ENCODE measurements at places on chromosomes 12 and 14. TPM values are rescaled to one million over a fixed set of nuclear protein-coding genes. Genes with fewer than 3 reads are reported as not detected.
A peak's percentile ranks its signal among the peaks of the same experiment; 100 is the strongest.

GRCh38 chr12:28177461-28177860 is 12.8 kb upstream of the CCDC91 start:
- H3K27ac ChIP-seq, result no peak overlapping the region
- DNase-seq, result no peak
- no peaks in the 10 kb centered on the region for H3K36me3 ChIP-seq

DNA sequence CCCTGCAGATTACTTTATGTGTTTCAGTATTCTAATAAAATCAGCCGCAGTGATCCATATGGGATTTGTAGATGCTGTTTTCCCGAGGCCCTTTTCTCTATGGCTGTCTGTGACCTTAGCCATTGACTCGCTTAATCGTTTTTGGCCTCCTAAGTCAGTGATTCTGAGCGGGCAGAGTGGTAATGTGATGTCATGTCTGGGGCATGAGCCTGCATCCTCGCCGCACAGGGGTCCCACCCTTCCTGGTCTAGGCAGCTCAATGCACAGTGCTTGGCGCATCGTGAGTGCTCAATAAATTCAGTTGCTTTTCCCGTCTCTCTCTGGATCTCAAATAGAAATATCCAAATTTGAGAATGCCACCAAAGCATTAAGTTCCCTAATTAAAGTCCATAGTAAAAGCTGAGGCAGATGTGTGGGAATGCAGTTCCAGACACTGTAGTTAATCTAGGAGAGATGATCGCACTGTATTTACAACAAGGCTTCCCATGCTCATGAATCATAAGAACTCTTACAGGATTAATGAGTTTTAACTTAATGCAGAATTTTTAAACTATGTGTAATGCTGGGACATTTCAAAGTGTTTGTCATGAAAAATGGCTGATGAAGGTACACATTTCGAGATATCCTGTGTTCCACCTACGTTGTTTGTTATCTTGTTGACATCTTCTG is 29.3 kb downstream of the HMGA2 start:
- no peaks in the 10 kb centered on the region for H3K4me1 ChIP-seq
- H3K36me3 ChIP-seq, result no peaks in the 10 kb centered on the region
- no peaks in the 10 kb centered on the region for H3K27me3 ChIP-seq
- DNase-seq, result no peak
- H3K4me3 ChIP-seq, result no peak overlapping the region

GRCh38 chr14:65210118-65210821 is 108.0 kb upstream of the MAX start:
- H3K27ac ChIP-seq, result no peak overlapping the region
- no peaks in the 10 kb centered on the region for H3K36me3 ChIP-seq
- H3K4me3 ChIP-seq, result no peak overlapping the region

DNA sequence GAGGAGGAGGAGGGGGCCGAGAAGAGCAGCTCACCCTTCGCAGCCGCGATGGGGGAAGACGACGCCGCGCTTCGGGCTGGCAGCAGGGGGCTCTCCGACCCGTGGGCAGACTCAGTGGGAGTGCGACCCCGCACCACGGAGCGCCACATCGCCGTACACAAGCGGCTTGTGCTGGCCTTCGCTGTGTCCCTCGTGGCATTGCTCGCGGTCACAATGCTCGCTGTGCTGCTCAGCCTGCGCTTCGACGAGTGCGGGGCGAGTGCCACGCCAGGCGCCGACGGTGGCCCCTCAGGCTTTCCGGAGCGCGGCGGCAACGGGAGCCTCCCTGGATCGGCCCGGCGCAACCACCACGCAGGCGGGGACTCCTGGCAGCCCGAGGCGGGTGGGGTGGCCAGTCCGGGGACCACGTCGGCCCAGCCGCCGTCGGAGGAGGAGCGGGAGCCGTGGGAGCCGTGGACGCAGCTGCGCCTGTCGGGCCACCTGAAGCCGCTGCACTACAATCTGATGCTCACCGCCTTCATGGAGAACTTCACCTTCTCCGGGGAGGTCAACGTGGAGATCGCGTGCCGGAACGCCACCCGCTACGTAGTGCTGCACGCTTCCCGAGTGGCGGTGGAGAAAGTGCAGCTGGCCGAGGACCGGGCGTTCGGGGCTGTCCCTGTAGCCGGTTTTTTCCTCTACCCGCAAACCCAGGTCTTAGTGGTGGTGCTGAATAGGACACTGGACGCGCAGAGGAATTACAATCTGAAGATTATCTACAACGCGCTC is 745 bp downstream of the TRHDE start:
- peak overlapping the region; percentile 73 for H3K4me3 ChIP-seq
- peak overlapping the region; percentile 79 for H3K27ac ChIP-seq
- no peaks in the 10 kb centered on the region for H3K36me3 ChIP-seq
- H3K4me1 ChIP-seq, result no peaks in the 10 kb centered on the region
- H3K27me3 ChIP-seq, result no peaks in the 10 kb centered on the region
- DNase-seq, result peak; percentile 26

DNA sequence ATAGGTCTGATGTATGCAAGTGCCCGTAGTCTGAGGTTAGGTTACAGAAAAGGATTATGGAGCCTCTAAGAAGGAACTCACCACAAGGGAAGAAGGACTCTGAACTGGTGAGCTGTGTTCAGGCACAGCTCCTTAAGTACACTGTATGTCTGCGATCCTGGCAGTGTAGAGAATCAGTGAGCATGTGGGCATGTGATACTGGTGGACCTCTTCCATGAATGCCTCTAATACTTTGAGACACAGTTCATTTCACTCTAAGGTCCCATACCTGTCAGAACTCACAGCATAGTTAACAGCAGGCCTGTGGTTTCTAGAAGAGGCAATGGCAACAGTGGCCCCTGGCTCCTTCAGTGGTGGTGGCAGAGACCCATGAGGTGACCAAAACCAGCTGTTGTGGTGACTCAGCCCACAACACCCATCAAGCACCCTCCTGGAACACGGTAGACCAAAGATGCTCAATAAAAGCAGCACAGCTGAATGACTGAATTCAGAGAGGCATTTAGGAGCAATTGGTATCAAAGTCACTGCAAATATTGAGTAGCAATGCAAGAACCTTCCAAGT is 6.9 kb upstream of the OR6J1 start:
- no peaks in the 10 kb centered on the region for H3K27me3 ChIP-seq
- H3K27ac ChIP-seq, result no peak overlapping the region
- no peaks in the 10 kb centered on the region for H3K4me1 ChIP-seq
- no peak for DNase-seq
- H3K4me3 ChIP-seq, result no peak overlapping the region

RIMBP2 gene
- total RNA-seq, result 10.0 TPM

DNA sequence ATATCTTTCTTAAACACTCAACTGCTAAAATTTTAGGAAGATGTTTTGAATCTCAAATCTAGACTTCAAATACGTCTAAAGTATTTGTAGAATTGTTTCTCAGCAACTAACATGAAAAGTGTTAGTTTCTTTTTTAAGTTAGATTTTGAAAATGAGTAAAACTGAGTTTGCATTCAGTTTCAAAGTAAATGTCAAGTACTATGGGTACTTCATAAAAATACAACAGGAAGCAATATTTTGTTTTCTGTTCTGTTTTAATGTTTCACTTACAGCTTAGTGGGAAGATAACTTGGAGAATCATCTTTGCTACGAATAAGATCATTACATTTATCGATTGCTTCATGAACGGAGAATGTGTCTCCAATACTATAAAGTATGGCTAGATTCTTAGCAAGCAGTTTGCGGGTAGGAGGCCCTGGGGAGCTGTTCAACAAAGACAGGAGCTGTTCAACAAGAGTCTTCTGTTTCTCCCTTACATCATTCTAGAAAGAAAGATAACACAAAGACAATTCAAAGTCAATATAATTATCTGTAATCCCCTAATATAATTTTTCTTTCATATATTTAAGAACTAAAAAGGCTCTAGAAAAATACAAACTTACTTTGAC is 20.2 kb downstream of the HEATR5A start:
- no peak overlapping the region for H3K4me3 ChIP-seq
- H3K27me3 ChIP-seq, result no peaks in the 10 kb centered on the region
- H3K27ac ChIP-seq, result no peak overlapping the region

IAPP gene
- total RNA-seq, result not detected

DNA sequence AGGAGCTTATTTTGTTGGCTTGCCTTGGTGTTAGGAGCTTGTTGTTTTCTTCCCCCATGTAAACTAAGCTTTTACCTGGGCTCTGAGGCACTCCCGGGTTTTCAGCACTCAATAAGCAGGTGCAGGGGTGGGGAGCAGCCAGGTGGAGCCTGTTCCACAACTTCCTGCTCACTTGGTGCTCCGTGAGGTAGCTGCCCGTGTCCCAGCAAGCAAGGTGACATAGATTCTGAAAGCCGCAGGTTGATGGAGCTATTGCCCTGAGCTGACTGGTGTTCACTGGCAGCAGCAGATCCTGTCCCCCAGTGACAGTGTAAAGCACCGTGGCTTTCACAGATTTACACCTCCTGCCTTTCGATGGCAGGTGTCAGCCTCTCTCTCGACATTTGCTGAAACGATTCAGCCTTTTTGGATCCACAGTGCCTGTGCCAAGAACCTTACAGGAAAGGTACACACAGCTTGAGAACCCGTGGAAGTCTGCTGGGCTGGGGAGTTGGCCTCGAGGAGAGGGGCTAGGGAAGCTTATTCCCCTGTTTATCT is 295.7 kb upstream of the FKBP4 start:
- H3K36me3 ChIP-seq, result no peaks in the 10 kb centered on the region
- peaks cover 7% of the 10 kb centered on the region for H3K4me1 ChIP-seq
- no peak overlapping the region for H3K4me3 ChIP-seq
- DNase-seq, result no peak
- no peak overlapping the region for H3K27ac ChIP-seq
- H3K27me3 ChIP-seq, result no peaks in the 10 kb centered on the region

SSTR1 gene
- 0.31 TPM for total RNA-seq

CMAS gene
- 130 TPM for total RNA-seq

DNA sequence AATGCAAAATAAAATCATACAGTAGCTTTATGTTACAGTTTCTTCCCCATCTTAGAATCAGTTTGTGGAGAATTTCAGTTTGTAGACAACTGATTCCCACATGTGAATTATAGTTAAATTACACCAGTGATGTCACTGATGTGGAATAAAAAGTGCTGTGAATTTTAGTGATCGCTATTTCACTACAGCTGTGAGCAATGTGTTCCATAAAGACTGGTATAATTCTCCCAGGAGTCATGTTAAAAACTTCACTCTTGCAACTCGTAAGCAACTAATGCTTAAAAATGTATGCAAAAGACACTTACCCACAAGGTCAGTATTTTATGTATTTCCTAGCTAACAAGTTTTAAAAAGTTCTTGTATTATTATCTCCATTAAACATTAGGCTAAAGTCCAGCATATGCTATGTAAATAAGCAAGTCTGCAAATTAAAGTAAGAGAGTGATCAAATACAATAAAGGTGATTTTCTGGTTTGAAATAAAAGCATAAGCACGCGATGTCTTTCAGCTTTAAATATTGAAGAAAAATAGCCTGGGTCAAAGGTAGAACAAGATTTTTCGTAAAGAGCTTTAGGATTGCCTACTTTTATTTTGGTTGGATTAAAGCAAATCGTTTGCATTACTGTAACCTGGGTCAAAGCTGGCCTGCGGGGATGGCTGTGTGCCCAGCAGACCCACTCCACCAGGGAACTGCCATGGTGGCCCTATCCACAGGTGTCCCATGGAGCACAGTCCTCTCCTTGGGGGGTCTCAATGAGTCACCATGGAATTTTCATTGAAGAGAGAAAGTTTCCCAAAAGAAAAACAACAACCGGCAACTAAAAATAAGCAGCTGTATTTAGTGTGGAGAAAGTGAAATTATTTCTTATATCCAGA is 12.7 kb upstream of the LRIG3 start:
- H3K4me1 ChIP-seq, result no peaks in the 10 kb centered on the region
- H3K4me3 ChIP-seq, result no peak overlapping the region
- no peak for DNase-seq
- H3K36me3 ChIP-seq, result no peaks in the 10 kb centered on the region

DNA sequence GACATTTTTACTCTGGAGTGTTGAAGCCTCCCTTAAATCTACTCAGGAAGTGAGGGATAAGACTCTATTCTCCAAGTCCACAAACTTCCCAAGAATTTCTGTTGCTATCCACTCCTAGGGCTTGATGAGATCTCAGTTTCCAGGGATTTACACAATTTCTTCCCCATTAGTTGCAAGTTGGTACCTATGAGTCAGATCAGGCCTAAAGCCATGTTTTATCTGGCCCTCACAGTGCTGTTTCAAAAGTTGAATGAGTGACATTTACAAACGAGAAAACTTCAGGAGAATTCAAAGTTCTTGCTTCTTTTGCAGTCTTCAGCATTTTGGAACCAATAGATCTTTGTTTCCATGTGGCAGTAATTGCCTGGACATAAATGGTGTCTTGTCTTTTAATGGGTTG is 156.4 kb upstream of the SYT10 start:
- H3K4me1 ChIP-seq, result no peaks in the 10 kb centered on the region
- H3K36me3 ChIP-seq, result no peaks in the 10 kb centered on the region
- H3K27ac ChIP-seq, result no peak overlapping the region

GRCh38 chr12:2792671-2793500 is 1.9 kb upstream of the FKBP4 start:
- H3K4me1 ChIP-seq, result peaks cover 16% of the 10 kb centered on the region
- H3K27me3 ChIP-seq, result no peaks in the 10 kb centered on the region
- H3K36me3 ChIP-seq, result no peaks in the 10 kb centered on the region
- H3K4me3 ChIP-seq, result no peak overlapping the region
- DNase-seq, result no peak

- no peaks in the 10 kb centered on the region for H3K36me3 ChIP-seq
- H3K27ac ChIP-seq, result no peak overlapping the region
- no peaks in the 10 kb centered on the region for H3K27me3 ChIP-seq
- H3K4me1 ChIP-seq, result no peaks in the 10 kb centered on the region
- no peak overlapping the region for H3K4me3 ChIP-seq
These were observed 33.4 kb downstream of the LRTM2 start for GRCh38 chr12:1853716-1854115.
